ENCODE measurements at places on chromosomes 4 and X.

DNA sequence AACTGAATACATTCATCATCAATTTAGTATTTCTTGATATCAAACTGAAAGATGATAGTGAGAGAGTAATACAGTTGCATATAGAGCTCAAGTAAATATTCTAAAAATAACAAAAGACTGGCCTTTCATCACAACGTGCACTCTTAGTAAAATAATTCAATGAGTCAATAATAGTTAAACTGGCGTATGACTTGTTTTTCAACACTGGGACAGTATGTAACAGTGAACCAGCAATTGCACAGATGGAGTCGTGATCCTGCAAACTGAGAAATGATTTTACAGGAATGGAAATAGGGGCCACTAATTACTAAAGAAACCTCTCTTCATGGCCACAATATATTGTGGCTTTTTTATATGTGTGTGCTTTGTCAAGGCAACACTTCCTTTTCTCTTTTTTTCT, 137.4 kb downstream of the SLC4A4 start:
- no peak for DNase-seq

- peak; percentile 62 for DNase-seq
These were observed 53.5 kb downstream of the PTTG2 start for GRCh38 chr4:38013461-38014366.

DNA sequence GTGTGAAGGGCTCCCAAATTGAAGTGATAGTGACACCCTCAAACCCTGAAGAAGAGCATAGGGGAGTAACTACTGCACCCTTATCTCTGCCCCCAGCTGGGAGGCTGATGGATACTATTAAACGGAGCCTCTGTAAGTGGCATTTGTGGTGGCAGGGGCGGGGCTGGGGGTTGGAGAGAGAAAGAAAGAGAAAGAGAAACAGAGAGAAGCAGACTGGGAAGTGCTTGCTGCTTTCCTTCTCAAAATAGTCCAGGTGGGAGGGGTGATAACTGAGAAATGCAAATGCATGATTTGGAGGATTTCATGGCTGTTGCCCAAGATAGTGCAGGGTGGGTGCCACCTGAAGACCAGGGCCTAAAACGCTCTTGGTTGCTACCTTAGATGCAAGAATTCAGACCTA, 253.5 kb upstream of the GATB start:
- no peak for DNase-seq

DNA sequence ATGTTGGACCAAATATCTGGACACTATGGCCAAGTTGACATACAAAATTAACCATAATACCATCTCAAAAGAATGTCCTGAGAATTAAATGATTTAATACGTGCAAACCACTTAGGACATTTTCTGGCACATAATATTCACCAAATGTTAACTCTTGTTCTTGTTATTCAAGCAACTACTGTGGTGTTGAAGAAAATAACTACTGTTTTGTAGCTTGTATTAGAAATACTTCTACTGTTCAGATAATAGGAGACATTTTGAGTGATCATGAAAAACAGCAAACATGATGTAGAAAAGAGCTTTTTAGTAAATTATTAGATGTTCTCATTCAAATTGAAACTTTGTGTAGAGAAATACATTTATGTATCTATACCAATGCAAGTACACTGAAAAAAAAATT, 140.7 kb upstream of the SMIM31 start:
- no peak for DNase-seq

DNA sequence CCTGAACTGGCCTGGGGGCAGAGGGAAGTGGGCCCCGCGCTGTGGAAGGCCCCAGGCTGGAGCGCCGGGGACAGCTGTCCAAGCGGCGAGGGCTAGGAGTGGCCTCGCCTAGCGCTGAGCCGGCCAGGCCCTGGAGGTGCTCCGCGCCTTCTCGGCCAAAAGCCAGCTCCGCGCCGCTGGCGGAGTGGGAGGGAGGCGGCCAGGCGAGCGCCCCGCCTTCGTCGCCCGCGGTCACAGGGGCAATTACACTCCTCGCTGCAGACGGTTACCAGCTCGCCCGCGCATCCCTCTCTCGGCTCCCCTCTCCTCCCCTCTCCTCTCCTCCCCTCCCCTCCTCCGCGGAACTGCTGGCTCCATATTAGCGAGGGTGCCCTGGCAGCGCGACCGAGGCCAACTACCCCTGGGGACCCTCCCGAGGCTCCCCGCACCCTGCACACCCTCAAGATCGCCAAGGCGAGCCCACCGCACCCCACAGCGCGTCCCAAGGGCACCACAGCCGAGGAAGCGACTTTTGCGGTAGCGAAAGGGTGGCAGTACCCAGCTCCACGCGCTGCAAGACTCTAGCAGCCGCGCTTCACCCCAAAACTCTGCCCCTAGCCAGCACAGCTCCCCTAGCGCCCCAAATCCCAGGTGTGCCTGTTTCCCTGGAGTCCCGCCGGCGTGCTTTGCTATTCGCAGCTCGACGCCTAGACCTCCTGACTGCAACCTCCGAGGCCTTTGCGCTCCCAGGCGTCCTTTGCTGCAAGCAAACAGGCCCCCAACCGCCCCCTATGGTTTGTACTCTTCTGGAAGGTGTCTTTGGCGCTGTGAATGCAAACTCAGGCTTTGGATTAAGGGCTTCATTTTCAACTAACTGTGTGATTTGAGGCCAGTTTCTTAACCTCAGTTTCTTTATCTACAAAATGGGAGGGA, 91.4 kb downstream of the BCOR start:
- no peak for DNase-seq

DNA sequence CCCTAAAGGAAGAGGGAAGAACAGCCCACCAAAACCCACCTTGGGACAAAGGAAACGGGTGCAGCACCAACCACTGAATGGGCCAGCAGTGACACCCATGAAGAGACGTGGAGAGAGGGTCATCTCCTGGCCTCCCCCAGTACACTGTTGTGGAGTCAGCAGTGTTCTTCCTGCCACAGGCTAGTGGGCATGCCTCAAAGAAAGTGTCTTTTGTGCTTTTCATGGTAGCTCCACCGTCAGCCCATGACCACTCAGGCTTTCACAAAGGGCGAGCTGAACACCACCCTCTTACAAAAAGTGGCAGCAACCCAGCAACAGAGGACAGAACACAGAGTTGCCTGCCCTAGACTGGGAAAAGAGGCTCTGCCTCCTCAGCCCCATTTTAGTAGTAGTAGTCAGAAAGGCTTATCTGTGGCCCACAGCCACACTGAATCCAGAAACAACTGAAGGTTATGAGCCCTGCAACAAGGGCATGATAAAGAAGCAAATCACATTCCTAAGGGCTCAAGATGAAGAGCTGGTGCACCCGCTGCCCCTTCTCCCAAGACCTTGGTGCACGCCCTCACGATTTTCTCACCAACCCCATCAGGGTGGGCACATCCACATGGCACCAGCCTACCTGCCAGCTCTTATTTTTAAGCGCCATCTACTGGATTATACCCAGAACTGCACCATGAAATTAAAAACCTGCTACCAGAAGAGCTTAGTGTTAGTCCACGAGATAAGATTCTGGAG, 53.1 kb downstream of the RAB28 start:
- DNase-seq: no peak

GRCh38 chr4:95531141-95531540, 17.6 kb downstream of the UNC5C start:
- no peak for DNase-seq

DNA sequence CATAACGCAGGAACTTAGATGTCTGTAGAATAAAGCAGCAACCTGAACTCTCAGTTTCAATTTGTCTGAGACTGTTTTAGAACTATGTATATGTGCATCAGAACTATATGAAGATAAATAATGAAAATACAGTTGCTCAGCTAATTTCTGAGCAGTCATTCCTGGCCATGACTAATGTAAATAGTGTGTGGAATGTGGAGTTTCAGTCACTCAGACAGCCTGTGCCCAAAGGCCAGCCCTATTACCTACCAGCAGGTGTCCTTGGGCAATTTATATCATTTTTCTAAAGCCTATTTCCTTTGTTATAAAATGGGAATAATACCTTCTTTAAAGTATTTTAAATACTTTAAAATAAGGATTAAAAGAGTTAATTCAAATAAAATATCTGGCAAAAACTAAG, 56.0 kb upstream of the RELL1 start:
- DNase-seq: peak; percentile 46

- DNase-seq: peak; percentile 48
These were observed 33.0 kb downstream of the FREM3 start for GRCh38 chr4:143667461-143667860.

GRCh38 chrX:21193196-21193595, 181.0 kb upstream of the CNKSR2 start:
- DNase-seq: no peak

Measured in fibroblast of skin of back (primary cell).